Stimulated activated CD4-positive, alpha-beta T cell treated with anti-CD3 and anti-CD28 coated beads, Interleukin-2, amount 100 ng/mL, for 4 hours (primary cell): ENCODE measurements at places on chromosomes 3 and 15.

DNA sequence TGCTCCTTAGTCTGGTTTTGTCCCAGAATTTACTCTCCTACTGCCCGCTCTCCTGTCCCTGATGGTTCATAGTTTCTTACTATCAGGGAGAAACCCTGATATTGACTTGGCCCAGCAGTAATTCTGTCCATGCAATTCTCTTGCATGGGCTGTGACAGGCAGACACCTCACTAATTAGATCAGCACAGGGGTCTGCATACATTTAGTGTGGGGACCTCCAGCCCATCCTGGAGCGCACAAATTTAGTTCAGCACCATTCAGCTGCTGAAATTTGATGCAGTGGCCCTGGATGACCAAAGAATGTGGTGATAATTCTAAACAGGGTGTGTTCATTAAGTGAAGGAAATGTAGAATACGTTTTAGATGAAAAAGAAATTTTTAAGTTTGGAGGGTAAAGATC, 555.5 kb upstream of the TBL1XR1 start:
- no peak for DNase-seq

GRCh38 chr3:177146646-177147045, 50.6 kb downstream of the TBL1XR1 start:
- DNase-seq, result no peak

GRCh38 chr3:131733086-131733841, 230.5 kb upstream of the MRPL3 start:
- no peak for DNase-seq

DNA sequence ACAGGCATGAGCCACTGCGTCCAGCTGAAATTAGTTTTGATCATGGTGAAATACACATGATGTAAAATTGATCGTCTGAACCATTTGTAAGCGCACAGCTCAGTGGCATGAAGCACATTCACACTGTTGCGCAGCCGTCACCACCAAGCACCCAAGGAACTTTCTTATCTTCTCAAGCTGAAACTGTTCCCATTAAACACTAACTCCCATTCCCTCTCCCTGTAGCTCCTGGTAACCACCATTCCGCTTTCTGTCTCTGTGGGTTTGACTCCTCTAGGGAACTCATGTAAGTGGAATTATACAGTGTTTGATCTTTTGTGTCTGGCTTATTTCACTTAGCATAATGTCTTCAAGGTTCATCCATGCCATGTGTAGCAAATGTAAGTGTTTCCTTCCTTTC, 62.3 kb downstream of the FBLN2 start:
- no peak for DNase-seq

- no peak for DNase-seq
These were observed 90.9 kb upstream of the PLXND1 start for GRCh38 chr3:129697229-129697969.

GRCh38 chr3:181797431-181797830, 85.7 kb downstream of the SOX2 start:
- no peak for DNase-seq

DNA sequence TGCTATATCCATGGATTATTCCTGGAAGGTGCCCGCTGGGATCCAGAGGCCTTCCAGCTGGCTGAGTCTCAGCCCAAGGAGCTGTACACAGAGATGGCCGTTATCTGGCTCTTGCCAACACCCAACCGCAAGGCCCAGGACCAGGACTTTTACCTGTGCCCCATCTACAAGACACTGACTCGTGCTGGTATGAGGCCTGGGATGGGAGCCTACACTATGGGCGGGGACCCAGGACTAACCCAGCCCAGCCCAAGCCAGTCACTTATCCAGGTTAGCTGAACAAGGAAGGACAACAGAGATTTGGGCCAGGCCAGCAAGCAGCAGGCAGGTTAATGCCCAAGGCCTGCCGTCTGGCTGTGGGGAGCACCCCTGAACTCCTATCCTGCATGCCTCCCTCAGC, 45.3 kb downstream of the SEMA3G start:
- DNase-seq, result no peak

- no peak for DNase-seq
These were observed 48.9 kb downstream of the SCN5A start for GRCh38 chr3:38600551-38600950.

- DNase-seq, result no peak
These were observed 6.5 kb downstream of the TPM1 start for GRCh38 chr15:63048776-63049665.

GRCh38 chr3:56089739-56090138, 378.5 kb downstream of the ERC2 start:
- DNase-seq, result no peak

DNA sequence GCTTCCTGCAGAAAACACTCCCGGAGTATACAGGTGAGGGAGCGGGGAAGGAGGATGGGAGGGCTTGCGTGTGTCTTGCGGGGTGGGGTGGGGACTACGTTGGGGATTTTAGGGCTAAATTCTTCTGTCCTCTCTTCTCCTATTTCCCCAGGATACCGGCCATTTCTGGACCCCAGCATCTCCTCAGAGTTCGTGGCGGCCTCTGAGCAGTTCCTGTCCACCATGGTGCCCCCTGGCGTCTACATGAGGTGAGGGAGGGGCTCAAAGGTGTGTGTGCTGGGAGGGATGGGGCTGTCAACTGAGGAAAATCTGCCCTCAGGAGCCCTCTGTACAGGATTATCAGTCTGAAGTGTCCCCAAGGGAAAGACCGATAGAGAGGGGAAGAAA, 6.6 kb downstream of the DUOX1 start:
- DNase-seq, result no peak

- no peak for DNase-seq
These were observed 131.0 kb downstream of the KCNAB1 start for GRCh38 chr3:156251424-156251823.

DNA sequence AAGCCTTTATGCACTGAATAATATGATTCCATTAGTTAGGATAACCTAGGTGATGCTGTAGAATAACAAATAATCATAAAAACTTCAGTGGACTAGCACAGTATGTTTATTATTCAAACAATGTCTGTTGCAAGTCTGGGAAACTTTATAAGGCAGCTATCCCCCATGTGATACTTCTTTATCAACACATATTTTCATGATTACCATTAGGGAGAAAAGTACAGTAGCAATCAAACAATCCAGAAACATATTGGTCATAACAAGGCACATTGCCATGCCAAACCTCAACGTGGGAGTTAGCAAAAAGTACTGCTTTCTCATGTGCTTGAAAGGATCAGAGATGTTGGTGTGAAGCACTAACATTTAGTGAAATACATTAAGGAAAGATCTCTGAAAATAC, 35.5 kb downstream of the EOMES start:
- DNase-seq, result no peak

- DNase-seq, result no peak
These were observed 31.1 kb upstream of the CAPN7 start for GRCh38 chr3:15174953-15175352.

DNA sequence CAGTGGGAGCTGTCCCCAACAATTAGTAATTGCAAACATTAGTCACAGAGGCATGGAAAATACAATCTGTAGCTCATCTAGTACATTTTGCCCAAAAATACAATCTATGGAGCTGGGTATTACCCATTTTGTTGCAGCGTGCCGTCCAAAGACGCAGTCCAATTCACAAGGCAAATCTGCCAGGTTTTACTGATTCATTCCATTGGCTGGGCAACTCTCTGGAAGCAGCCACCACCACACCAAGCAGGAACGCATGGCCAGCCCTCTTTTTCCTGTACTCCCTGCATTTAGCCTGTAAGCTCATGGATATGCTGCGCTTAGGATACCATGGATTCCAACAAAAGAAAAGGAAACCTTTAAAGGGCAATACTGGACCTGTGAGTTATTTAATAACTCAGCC, 60.5 kb upstream of the ARRDC4 start:
- no peak for DNase-seq

- no peak for DNase-seq
These were observed 9.7 kb downstream of the ZIC4 start for GRCh38 chr3:147396712-147397046.

GRCh38 chr3:148839805-148840204, 12.2 kb downstream of the CPB1 start:
- no peak for DNase-seq

DNA sequence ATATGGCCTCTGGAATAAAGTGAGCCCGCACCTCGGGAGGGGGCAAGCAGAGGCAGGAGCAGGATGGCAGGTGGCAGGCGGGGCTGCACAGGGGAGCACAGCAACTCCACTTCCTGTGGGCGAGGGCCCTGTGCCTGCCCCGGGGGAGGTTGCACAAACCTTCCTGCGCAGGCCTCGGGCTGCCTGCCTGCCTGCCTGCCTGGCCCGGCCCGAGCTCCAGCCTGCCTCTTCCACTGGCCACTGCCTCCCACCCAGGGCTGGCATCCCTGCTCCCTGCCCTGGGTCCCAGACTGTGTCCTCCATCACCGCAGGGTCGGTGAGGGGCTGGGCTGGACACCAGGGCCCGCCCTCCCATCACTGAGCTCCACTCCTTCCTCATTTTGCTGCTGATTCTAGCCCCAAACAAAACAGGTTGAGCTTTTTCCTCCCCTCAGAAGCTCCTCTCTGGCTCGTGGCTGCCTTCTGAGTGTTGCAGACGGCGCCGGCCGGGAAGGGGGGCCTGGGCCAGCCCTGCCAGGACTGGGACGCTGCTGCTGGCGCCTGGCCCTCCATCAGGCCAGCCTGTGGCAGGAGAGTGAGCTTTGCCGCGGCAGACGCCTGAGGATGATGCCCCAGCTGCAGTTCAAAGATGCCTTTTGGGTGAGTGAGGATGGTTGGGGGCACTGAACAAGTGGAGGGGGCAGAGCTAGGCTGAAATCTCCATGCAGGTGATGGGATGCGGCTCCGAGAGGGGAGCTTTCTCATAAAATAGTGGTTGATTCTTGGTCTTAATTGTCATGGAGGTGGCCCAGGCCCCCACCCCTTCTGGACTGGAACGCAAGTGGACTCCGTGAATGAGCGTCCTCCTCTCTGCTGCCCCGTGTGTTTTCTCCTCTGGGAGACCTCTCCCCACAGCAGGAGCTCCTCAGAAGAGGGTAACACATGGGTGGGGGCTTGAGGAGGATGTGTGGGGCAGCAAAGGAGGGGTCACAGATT, at the start of gene PSTPIP1:
Gene PSTPIP1 (plus strand): TSS at position 156 of the 975 bp plus-strand sequence. CDS start 448 bp downstream, at position 604.
- DNase-seq, result peak; percentile 49

GRCh38 chr3:157443905-157444796, 7.5 kb downstream of the PTX3 start:
- DNase-seq, result no peak

- peak; percentile 42 for DNase-seq
These were observed 144.4 kb downstream of the DNAJB8 start for GRCh38 chr3:128322030-128323022.

DNA sequence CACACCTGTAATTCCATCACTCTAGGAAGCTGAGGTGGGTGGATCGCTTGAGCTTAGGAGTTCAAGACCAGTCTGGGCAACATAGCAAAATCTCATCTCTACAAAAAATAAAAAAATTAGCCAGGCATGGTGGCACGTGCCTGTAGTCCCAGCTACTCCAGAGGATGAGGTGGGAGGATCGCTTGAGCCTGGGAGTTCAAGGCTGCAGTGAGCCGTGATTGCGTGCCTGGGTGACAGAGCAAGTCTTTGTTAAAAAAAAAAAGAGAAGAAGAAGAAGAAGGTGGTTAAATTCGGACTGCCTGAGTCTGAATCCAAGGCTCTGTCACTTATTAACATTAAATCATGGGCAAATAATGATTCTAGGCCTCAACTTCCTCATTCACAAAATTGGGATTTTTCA, 51.0 kb downstream of the EOMES start:
- DNase-seq, result no peak

- DNase-seq, result no peak
These were observed 78.7 kb upstream of the TSC22D2 start for GRCh38 chr3:150329408-150329807.

GRCh38 chr3:186067360-186068242, 41.3 kb downstream of the ETV5 start:
- no peak for DNase-seq

GRCh38 chr15:52511084-52511483, 17.6 kb downstream of the MYO5A start:
- no peak for DNase-seq

GRCh38 chr3:133573629-133574194, at the start of gene CDV3:
Gene CDV3 (plus strand): TSS chr3:133573686. CDS start chr3:133574045, 359 bp downstream.
- no peak for DNase-seq

GRCh38 chr3:22920006-22920405, 283.1 kb upstream of the UBE2E2 start:
- DNase-seq, result no peak

GRCh38 chr3:155948476-155948875, 78.0 kb downstream of the GMPS start:
- DNase-seq, result no peak

DNA sequence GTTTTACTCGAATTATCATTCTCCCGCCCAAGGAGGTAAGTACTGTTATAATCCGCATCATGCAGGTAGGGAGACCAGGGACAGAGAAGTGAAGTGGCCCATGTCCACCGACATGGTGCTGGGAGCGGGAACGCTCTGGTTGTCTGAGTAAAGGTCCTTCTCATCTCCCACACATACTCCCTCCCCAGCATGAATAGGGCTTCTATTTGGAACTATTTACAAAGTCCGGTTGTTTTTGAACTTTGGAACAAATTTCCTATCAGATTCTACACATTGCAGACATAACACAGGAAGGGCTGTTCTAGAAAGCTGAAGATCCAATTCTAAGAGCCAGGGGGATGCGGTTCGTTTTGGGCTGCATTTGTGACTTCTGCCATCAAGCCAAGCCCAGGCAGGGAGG, 94.8 kb upstream of the TLE3 start:
- no peak for DNase-seq

- no peak for DNase-seq
These were observed 326.4 kb downstream of the GBE1 start for GRCh38 chr3:81435050-81435449.

GRCh38 chr3:99921377-99921695, 103.7 kb downstream of the CMSS1 start:
- no peak for DNase-seq

GRCh38 chr3:126285369-126285768, 71.8 kb downstream of the KLF15 start:
- no peak for DNase-seq

DNA sequence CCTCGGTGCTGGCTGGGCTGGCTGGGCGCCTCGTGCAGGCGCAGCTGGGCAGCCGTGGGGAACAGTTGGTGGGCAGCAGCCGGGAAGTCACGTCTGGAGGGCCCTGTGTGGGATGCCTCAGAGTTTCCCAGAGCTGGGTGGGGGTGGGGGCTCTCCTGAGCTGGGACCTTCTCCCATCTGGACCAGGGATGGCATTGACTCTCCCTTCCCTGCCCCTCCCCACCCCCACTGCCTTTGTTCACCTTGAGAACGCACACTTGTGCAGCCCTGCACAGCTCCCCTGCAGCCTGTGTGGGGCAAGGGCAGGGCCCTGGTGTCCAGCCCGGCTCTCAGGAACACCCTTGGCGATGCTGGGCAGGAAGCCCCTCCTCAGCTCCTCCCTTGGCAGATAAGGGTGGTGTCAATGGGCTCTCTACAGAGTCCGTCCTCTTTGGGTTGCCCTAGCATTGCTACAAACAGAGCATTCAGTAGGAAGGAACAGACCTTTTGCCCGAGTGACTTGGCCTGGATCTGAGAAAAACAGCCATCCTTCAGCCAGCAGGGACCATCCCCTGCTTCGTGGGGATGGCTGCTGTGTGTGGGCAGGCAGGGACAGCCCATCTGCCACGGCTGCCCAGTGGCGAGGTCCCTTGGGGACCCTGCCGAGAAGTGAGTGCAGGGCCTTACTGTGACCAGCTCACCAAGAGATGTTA, 25.5 kb upstream of the KLF13 start:
- no peak for DNase-seq
